Stimulated activated CD4-positive, alpha-beta T cell treated with anti-CD3 and anti-CD28 coated beads, TNF-alpha, amount 100 ng/mL, for 24 hours (primary cell): ENCODE measurements at places on chromosomes 6 and 20.

GRCh38 chr6:56730663-56731529 lies 88.2 kb upstream of the DST start:
- DNase-seq, result no peak

DNA sequence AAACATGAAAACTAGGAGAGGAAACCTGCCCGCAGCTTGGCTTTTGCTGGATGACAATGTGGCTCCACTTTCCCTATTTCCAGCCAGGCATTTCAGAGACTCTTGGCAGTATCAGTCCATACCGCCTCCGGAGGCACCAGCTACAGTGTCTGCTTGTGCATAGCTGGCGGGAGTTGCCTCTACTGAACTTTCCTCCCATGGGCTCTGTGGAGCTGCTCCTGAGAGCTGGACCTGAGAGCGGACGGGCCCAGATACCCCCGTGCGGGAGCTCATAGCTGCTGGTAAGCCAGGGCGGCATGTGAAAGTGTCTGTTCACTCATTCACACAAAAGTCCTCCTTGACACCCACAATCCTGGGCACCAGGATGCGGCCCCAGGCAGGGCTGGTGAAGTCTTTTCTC lies 130.3 kb upstream of the PMEPA1 start:
- DNase-seq, result no peak

GRCh38 chr6:87690441-87690840 lies 11.6 kb downstream of the AKIRIN2 start:
- no peak for DNase-seq

- DNase-seq, result no peak
Measured at GRCh38 chr6:134902074-134902861, 47.6 kb downstream of the ALDH8A1 start.

DNA sequence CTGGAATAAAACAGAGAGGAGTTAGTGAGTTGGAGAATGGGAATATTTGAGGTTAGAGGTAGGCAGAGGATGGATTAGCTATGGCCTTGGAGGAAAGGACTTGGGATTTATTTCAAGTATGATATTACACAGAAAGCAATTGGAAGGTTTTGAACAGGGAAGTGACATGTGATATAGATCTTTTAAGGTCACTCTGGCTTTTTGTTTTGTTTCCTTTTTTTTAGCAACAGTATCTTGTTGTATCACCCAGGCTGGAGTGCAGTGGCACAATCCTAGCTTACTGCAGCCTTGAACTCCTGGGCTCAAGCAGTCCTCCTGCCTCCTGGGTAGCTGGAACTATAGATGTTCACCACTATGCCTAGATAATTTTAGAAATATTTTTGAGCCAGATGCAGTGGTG lies 190.3 kb downstream of the UTRN start:
- DNase-seq, result no peak

- no peak for DNase-seq
Measured at GRCh38 chr6:147234685-147235084, 30.5 kb downstream of the STXBP5 start.

GRCh38 chr6:30600451-30600961 lies 16.5 kb downstream of the PPP1R10 start:
- DNase-seq, result no peak
